Activated T-helper 17 cell treated with anti-CD3 and anti-CD28 coated beads, Interleukin-2, amount 50 U/mL, for 72 hours (primary cell): ENCODE measurements at places on chromosomes 16 and 17. TPM values are rescaled to one million over a fixed set of nuclear protein-coding genes. Genes with fewer than 3 reads are reported as not detected.

GRCh38 chr16:89656435-89657121 lies 930 bp downstream of the CHMP1A start:
- no peak for ATAC-seq

GRCh38 chr17:44972953-44973352 lies 4.8 kb upstream of the C1QL1 start:
- no peak for ATAC-seq

Gene KRTAP4-9
- total RNA-seq, result not detected

Gene NDUFB10
- total RNA-seq, result 122 TPM

GRCh38 chr16:2468233-2468724 lies 2.8 kb upstream of the NTN3 start:
- peak; percentile 31 for ATAC-seq

- no peak for ATAC-seq
These were observed 6.4 kb upstream of the PRR35 start for GRCh38 chr16:553601-554296.

- ATAC-seq, result no peak
These were observed 267.9 kb downstream of the CBLN1 start for GRCh38 chr16:49013727-49014080.

GRCh38 chr16:85357924-85358505 lies 245.7 kb upstream of the CIBAR2 start:
- ATAC-seq, result no peak

- no peak for ATAC-seq
These were observed 15.7 kb downstream of the COPZ2 start for GRCh38 chr17:48021934-48022333.

- ATAC-seq, result no peak
These were observed 19.0 kb downstream of the PIK3R5 start for GRCh38 chr17:8946476-8946875.

Gene CMTR2
- 22.2 TPM for total RNA-seq

DNA sequence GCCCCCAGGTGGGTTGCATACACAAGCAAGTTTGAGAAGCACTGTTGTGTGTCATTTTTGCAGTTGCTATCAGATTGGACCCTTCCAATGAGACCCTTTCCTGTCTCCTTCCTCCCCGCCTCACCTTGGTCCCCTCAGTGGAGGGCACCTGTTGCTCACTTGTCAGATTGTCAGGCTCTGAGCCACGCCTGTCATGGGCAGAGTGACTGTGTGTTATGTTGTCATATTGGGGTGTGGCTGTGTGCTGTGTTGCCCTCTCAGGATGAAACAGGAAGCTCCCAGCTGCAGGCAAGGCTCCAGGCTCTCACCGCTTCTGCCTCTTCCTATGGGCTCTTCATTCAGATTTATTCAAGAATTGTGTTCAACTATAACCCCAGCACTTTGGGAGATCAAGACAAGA lies 302.9 kb downstream of the CPPED1 start:
- ATAC-seq, result peak; percentile 64

DNA sequence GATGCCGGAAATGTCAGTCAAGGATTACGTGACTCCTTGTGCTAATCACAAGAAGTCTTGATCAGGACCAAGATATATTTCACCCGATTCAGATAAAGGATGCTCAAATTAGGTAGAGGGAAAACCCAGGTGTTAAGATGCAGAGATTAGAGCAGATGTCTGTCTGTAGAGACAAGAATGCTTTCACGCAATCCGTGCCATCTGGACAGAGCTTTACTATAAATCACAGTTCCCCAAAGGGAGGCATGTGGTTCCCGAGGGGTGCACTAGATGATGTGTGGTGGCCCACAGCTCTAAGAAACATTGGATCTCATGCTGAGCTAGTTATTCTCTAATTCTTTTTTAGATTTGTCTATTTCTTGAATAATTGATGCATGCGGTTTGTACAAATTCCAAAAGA lies 9.8 kb upstream of the MAP3K14 start:
- no peak for ATAC-seq

DNA sequence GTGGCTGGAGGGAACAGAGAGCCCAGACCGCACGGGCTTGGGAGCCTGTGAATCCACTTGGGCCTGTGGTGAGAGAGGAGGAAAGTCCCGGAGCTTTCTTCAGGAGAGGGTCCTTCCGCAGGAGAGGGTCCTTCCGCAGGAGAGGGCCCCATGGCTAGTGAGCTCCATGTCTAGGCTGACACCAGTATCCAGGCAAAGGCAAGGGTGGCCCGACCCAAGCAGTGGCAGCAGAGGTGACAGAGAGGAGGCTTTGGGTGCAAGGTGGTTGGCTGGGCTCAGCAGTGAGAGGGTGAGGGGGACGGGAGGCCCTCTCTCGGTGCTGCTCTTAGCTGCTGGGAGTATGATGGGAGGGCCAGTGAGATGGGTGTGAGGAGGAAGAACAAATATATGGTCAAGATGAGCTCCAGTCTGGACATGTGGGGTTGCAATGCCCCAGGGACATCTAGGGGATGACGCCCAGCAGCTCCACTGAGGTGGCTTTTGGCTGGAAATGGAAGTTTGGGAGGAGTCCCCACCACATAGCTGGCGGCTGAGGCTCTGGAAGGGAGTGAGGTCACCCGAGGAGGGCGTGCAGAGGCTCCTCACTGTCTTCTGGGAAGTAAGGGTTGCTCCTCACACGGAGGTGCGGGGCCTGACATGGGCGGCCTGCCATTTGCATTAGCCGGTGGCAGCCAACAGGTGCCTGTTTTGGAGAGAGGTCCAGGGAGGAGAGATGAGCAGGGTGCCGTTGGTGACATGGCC lies 2.3 kb upstream of the HSD3B7 start:
- no peak for ATAC-seq

- peak; percentile 78 for ATAC-seq
These were observed 12.3 kb upstream of the RAI1 start for GRCh38 chr17:17668775-17669579.

DNA sequence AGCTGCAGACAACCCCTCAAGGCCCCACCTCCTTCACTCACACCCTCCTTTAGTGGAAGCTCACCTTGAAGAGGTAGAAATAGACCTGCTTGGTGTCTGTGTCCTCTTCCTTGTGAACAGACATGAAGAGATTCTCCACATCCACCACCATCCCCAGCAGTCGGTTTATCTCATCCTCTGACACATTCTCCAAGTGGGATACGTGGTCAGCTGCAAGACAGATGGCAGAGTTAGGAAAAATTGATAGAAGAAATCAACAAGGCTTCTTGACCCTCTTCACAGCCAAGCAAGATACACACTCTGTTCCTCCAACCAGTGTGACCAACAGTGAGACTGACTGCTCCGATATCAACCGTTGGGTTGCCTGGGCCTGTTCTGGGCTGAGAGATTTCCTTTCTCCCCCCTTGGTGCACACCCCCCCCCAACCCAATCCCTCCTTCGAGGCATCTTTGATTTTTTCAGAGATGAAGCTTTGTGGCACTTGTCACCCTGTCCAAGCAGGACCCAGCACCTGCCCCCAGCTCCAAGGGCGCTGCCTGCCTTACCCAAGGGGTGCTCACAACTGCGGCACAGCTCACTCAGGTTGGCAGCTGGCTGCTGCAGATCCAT lies 902 bp downstream of the KAT2A start:
- ATAC-seq, result peak; percentile 1

Gene TMIGD1
- not detected for total RNA-seq

Gene CYB5B
- total RNA-seq, result 93.9 TPM

DNA sequence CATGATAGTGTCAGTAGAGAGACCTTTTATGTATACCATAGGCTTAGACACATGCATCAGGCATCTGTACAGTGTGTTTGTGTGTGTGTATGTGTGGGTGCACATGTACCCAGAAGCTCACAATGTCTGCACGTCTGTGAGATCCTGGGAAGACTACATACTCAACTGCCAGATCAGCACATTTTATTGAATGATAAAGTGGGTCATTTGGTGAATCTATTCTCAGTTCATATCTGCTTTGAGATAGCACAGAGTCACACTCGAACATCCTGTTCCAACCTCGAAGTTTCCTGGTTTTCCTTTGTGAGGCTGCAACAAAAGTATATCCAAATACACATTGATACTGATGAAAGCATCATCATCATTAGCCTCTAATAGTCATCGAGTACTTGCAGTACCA lies 63.6 kb downstream of the MAF start:
- no peak for ATAC-seq

Gene PPP1R27
- total RNA-seq, result not detected

Gene SDR42E2
- not detected for total RNA-seq

DNA sequence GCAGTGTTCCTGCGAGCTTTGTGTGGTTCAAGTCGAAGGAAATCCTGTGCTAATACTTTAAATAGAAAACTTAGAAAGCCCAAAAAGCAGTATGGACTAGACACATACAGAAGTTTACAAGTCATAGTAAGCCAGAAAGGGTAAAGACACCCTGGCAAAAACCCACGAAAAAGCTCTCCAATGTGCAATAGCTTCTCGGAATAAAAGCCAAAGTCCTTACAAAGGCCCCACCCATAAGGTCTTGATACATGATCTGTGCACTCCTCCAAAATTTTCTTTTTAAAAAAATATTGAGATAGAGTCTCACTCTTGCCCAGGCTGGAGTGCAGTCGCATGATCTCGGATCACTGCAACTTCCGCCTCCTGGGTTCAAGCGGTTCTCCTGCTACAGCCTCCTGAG lies 10.3 kb downstream of the C16orf86 start:
- ATAC-seq, result no peak

DNA sequence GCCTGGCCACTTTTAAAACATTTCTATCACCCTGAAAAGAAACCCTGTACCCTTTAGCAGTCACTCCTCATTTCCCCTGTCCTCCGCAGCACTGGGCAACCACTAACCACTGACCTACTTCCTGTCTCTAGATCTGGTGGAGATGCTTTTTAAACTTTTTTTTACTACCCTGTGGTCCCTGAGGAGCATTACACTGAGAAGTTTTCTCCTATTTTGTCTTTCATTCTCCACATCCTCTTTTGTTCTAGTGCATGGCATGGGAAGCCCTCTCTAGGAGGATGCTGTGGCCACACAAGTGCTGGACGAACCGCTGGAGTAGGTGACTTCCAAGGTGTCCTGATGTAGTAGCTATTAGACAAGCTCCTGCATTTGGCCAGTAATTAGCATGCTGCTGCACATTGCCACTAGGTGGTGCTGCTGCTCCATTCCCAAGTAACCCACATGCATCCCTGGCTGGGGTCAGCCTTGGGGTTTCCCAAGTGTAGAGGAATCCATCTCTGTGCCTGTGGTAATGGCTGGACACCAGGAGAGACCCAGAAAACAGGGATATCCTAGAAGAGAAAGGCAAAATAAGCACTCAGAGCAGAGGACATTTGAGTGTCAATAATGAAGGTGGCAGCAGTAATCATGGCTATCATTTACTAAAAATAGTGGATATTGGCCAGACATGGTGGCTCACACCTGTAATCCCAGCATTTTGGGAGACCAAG lies 143.8 kb upstream of the CRHR1 start:
- ATAC-seq, result peak; percentile 83

Gene KRT28
- not detected for total RNA-seq

DNA sequence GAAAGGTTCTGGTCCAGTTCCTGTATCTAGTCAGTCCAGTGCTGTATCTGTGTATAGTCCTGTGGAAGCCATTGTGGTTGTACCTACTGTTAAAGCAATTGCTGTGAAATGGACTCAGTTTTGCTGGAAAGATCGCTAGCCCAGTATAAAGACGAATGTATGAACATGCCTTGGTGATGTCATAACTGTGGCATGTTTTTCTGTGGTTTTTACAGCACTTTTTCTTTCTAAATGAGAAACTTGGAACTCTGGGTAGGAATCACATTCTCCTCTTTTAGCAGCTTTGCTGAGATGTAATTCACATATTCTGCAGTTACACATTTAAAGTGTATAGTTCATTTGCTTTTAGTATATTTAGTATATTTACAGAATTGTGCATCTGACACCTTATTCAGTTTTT lies 58.1 kb downstream of the MAP2K4 start:
- no peak for ATAC-seq

DNA sequence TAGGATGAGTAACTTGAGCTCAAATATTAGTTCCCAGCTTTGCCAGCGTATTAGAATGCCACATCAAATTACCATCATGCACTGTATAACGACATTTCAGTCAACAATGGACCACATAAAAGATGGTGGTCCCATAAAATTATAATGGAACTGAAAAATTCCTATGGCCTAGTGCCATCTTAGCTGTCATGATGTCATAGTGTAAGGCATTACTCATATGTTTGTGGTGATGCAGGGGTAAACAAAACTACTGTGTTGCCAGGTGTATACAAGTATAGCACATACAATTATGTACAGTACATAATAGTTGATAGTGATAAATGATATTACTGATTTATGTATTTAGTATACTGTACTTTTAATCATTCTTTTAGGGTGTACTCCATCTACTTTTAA lies 54.4 kb upstream of the NETO2 start:
- ATAC-seq, result no peak

Gene TBX2
- total RNA-seq, result not detected

DNA sequence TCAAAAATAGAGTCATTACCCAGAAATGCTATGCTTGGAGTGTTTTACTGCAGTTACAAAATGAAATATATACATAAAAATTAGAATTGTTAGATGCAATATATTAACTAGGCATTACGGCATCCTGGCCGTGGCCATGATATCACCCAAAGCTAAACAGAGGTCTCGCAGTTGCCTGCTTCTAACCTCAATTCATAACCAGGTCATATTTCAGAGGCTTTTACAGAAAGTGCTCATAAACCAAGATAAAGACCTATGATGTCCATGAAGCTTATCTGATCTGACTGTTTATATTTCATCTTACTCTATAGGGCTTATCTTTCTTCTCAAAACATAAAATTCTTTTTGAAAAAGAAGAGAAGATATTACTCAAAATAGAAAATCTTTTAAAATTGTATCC lies 664.5 kb upstream of the SALL1 start:
- ATAC-seq, result no peak

DNA sequence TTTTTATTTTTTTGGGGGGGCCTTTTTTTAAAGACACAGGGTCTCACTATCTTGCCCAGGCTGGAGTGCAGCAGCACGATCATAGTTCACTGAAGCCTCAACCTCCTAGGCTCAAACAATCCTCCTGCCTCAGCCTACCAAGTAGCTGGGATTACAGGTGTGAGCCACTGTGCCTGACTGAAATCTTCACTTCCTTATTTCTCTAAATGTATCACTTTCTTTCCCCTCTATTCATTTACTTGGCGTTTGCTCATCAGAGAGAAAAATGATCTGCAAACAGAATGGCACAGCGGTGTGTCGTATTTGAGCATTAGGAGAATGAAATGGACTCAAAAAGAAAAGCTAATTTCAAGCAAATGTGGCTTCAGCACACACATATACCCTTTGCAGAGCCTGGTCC lies 44.3 kb upstream of the CDH5 start:
- no peak for ATAC-seq

Gene MPG
- 51.9 TPM for total RNA-seq

- no peak for ATAC-seq
These were observed 10.9 kb downstream of the LYRM9 start for GRCh38 chr17:27882162-27882840.
